CD8-positive, alpha-beta T cell (primary cell): ENCODE measurements at places on chromosomes 2 and 18.

DNA sequence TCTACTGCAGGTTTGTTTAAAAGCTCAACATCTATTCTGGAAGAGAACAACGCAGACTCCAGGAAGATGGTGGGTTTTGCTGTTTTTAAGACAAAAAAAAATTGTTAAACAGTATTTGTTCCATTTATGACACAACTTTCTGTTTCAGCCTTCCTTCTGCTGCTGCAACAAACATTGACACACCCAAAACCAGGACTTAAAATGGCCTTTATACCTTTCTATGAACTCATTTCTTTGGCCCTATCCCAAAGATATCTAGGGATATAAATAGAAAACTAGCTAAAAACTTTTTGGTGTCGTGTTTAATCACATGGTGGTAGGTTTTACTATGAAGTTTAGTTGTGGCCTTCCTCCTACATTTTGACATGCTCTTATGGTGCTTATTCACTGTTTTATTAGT is 964 bp upstream of the GALNT3 start:
- DNase-seq, result peak; percentile 10

- DNase-seq, result no peak
Measured at GRCh38 chr2:229137066-229137465, 134.0 kb downstream of the PID1 start.

DNA sequence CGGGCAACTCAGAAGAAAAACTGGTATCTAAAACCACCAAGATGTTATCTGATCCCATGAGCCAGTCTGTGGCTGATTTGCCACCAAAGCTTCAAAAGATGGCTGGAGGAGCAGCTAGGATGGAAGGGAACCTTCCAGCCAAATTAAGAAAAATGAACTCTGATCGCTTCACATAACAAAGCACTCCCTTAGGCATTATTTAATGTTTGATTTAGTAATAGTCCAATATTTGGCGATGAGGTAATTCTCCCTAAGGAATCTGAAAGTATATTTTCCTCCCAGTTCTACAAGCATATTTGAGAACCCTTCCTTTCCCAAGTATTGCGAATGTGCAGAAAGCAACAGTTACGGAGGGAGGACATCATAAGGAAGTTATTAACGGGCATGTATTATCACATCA is 156.6 kb downstream of the KCNJ3 start:
- no peak for DNase-seq

DNA sequence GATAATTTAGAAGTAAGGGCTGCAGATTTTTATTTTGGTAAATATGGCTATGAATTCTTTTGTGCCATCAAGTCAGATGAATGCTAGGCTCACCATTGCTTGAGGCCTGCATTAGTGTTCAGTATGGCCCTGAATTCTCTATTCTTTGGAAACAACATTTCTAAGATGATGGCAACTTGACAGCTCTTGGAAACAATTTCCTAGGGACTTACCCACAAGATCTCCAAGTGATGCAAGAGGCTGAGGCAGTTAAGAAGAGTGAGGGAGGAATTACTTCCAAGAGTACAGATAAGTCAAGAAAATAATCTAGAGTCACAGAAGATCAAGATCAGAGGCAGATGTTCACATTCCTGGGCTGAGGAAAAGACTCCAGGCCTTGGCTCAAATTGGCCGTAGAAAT is 129.1 kb downstream of the NRP2 start:
- DNase-seq, result no peak

GRCh38 chr2:75003773-75004172 is 45.3 kb downstream of the POLE4 start:
- DNase-seq, result no peak

DNA sequence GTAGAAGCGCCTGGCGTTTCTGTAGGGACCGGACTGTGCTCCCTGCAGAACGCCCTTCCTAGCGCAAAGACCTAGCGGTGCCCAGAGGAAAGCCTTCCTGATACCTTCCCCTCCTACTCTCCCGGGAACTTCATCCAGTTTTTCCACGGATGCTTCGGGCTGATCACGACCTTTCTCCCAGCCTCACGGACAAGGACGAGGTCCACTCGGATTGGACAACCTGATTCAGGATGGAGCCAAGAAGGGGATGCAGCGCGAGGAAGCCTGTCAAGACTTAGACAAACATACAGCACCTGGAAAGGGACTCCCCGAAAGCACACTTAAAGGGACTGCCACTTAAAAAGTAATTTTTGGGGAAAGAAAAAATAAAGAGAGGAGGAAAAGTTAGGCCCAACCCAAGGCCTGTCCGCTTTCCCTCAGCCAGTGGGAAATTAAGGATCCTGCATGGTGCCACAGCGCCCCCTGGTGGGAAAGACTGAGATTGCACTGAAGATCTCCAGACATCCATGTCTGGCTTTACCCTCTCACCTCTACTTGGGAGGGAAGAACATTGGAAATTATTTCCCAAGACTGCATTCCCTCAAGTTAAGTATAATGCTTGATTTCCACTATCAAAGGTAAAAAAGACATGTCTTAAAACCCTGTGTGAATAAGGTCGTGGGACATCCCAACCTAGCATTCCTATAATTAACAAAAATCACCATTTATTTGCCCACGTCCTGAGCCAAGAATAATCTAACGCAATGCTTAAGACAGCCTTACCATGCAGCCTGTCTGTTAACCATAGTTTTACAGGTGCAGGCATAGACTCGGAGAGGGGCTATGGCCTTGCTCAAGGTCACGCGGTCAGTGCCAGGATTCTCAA is 13.4 kb upstream of the COPS8 start:
- peak; percentile 55 for DNase-seq

GRCh38 chr2:18214936-18215335 is 336.5 kb downstream of the KCNS3 start:
- DNase-seq, result no peak

GRCh38 chr2:57828221-57828620 is 218.4 kb upstream of the VRK2 start:
- DNase-seq, result no peak

- DNase-seq, result peak; percentile 51
Measured at GRCh38 chr2:84874381-84875212, 6.3 kb downstream of the TRABD2A start.

DNA sequence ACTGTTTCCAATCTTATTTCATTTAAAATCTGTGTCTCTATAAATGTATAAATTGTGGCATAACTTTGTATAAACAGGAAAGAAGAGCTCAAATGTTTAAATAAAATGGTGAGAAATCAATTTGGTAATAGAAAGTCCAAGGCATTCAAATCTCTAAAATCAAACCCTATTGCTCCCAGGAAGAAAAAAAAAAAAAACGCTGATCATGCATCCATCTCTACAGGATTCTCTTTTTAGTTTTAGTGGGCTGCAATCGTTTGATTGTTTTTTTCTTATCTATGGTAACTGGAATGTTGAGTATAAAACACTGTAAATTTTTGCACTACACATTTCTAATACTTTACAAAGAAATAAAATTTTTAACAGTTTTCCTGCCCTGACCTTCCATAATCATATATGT is 75.6 kb downstream of the NCKAP1 start:
- no peak for DNase-seq

DNA sequence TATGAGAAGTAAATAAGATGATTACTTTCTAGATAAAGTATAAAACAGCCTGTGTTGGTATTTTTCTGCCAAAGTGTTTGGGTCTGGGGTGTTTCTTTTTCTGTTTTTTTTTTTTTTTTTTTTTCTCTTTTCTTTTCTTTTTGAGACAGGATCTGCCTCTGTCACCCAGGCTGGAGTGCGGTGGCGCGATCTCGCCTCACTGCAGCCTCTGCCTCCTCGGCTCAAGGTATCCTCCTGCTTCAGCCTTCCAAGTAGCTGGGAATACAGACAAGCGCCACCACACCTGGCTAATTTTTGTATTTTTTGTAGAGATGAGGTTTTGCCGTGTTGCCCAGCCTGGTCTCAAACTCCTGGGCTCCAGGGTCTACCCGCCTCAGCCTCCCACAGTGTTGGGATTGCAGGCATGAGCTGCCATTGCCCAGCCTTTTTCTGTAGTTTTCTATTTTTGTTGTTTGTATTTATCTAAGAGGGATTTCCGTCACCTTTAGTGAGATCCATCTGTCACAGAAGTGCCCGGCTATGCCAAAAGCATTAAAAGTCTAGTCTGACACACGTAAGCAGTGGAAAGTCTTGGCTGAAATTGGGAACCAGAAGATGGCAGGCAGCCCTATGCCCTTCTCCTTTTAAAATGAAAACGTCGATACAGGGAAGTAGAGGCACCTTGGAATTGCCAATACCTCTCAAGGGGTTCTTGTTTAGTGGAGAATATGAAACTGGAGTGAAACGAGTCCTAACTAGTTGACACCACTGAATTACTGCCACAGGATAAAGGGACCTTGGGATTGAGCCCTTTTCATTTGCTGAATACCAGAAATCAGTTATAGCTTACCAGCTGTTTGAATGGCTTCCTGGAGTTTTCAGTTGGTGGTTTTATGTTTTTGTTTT is 14.0 kb downstream of the UGP2 start:
- DNase-seq, result no peak

DNA sequence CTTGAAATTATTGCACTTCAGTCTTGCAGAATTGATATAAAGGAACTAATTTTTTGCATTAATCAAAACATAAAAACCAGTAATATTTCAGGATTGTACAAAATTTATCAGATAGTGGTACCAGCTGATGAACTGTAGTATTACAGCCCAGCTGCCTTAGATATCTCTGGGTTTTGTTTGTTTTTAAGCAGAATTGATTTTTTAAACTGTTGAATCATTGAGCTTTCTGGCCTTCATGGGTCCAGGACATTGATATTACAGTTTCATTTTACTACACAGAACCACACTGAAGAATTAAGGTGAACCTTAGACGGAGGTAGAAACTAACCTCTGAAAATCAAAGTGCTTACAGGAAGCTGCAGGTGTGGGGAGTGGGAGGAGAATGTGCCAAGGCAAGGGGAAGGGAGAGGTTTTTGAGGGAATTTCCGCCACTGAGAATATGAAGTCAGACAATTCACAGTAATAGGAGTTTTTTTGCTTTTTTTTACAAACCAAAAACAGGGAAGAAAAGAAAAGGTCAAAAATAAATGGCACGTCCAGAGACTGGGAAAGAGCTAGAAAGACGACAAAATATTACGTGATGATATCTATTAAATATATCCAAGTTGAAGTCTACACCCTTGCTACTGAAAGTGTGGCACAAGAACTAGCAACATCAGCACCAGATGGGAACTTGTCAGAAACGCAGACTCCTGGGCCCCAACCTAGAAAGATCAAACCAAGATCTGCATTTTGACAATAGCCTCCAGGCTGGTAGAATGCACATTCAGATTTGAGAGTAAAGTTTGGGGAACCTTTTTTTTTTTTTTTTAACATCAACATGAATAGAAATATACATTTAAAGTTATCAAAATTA is 40.8 kb upstream of the SPAG16 start:
- no peak for DNase-seq

DNA sequence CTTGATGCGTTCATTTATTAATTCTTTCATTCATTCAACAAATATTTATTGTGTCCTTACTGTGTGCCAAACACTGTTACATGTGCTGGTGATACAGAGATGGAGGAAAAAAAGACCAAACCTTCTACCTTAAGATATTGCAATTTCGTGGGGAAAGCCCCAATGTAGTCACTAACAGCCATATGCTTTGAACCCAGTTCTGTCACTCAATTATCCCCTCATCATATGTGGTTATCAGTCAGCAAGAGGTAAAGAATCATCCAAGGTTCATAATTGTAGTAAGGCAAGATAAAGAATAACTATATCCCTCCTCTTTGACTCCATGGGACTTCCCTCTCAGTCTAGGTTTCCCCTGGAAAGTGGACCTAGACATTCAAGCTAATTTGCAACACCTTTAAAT is 1185.6 kb upstream of the CELF4 start:
- DNase-seq, result no peak

DNA sequence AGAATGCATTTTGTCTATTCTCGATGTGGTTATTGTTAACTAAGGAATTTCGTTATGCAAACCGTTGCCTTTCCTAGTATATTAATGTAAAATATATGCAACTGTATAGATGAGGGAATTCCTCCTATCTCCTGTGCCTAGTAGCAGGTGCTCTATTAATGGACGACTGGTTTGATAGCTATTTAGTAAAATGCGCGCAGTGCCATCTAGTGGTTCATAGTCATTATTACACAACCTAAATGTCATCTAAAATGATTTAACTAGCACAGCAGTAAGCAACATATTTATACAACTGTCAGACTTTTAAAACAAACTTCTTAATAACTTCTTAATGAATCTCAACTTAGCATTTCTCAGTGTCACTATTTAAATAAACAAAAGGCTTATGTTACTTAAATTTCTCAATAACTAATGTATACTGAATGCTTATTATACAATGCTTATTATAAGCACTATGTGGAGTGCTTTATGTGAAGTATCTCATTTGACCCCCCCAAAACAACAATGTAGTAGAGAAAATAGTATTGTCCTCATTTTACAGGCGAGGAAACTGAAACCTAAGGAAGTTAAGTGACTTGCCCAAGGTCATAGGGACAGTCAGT is 77.9 kb downstream of the DTNA start:
- DNase-seq, result peak; percentile 32

DNA sequence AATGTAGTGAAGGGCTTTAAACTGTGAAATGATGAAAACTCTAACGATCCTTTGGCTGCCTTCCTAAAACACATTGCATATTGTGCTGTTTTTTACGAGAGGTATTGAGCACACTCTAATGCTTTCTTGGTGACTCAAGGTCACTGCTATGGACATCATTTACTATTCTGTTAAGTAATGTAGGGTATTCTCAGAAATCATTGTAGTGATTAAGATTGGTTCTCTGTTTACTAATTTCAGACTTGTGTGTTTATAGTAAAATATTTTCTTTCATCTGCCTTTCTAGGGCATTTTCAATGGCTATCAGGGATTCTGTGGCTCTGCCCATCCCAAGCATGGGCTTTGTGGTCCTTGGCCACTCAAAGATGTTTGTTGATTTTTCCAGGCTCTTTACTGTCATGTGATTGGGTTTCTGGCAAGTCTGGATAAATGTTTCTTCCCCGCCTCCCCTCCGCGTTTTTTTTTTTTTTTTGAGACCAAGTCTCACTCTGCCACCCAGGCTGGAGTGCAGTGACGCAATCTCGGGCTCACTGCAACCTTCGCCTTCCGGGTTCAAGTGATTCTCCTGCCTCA is 29.3 kb downstream of the UBE2F start:
- no peak for DNase-seq

DNA sequence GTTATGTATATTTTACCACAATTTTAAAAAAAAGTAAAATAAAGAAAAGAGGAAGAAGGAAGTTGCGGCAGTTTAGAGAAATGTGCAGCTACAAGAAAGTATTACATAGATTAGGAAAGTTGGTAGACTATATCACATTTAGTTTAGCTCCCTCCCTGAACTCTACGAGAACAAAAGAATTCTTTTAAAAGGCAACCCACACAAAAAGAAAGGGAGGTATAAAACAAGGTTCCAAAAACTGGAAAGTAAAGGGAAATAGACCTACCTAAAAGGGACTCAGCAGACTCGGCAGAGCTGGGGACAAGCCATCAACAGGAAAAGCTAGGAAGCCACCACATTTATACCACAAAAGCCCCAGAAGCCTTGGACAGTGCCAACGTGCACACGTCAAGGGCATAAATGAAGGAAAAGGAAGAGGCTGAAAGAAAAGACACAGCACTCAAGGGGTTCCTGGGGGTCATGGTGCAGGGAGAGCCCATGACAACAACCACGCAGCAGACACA is 9.1 kb downstream of the TMEM127 start:
- DNase-seq, result peak; percentile 45
